ENCODE measurements at places on chromosomes 1 and 21.
A peak's percentile ranks its signal among the peaks of the same experiment; 100 is the strongest.

DNA sequence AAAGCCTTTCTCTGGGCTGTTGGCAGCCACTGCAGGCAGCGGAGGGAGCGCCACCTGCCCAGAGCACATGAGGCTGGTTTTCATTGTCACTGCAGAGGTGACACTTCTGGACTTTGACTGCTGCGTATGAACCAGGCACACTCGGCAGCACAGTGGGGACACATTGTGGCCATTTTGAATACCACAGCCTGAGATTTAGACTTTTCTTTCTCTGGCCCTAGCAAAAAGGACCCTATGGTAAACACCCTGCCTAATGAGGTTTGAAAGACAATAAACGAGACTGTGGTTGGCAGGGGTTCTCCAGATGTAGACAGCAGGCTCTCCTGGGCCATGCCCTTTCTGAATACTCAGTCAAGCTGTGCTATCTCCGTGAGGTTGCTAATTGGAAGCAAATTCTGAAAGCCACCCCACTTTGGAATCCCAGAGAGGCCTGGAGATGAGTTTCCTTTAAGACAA is 12.0 kb upstream of the KCNE2 start:
- DNase-seq: no peak

- DNase-seq: no peak
Observed at GRCh38 chr1:37478451-37478881, 4.1 kb downstream of the ZC3H12A start.

DNA sequence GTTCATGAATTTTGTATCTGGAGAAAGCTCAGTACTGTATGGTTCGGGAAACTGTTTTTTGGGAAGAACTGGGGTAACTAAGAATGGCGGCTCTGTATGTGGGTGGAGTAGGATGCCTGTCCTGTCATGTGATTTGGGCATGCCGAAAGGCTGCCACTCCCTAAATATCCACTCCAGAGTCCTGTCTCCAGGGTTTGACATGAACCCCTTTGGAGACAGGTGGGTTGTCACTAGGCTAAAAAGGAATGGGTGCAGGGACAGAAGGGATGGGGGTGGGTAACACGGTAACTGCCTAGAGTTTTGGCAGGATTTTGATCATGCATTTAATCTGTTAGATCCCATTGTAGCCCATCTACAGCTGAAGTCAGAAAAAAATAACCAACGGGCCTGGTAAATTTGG is 150.1 kb downstream of the KCNJ6 start:
- DNase-seq: no peak

DNA sequence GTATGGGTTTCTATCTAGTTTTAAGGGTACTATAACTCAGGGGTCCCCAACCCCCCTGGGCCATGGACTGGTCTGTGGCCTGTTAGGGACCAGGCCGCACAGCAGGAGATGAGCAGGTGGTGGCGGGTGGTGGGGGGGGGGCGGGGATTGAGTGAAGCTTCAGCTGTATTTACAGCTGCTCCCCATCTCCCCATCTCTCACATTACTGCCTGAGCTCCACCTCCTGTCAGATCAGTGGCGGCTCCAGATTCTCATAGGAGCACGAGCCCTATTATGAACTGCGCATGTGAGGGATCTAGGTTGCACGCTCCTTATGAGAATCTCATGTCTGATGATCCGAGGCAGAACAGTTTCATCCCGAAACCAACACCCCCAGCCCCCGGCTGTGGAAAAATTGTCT is 95.1 kb upstream of the SLC45A1 start:
- DNase-seq: no peak

GRCh38 chr1:109392788-109393616 is 4.7 kb downstream of the SORT1 start:
- no peak for DNase-seq

DNA sequence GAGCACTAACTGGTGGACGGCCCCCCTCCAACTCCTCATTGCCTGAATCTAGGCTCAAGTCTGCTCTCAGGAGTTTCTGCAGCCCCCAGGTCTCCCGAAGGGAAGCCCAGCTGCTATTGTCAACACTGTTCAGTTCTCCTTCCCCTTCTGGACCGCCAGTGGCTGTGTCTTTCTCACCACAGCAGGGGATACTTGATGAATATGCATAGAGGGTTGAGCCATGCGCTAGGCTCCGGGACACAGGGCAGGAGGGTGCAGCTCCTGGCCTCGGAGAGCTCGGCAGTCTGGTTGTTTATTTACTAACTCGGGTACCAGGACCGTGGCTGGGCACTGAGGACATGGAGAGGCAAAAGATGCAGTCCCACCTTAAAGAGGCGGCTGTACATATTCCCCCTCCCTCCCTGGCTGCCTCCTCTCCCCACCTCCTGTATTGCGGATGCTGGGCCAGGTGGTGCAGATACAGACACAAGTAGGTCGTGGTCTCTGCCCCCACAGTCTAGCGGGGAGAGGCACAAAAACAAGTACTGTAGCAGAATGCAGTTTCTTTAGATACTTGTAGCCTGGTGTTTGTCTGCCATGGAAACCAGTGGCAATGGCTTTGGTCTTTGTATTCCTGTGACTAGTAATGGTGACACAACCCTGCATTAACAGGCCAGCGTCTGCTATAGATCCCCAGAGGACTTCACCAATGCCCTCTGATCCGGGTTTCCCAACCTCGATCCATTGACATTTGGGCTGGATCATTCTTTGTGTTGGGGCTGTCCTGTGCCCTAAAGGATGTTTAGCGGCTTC is 26.2 kb downstream of the ARHGEF10L start:
- DNase-seq: no peak

- no peak for DNase-seq
Observed at GRCh38 chr1:2438038-2438437, 25.7 kb upstream of the PEX10 start.

DNA sequence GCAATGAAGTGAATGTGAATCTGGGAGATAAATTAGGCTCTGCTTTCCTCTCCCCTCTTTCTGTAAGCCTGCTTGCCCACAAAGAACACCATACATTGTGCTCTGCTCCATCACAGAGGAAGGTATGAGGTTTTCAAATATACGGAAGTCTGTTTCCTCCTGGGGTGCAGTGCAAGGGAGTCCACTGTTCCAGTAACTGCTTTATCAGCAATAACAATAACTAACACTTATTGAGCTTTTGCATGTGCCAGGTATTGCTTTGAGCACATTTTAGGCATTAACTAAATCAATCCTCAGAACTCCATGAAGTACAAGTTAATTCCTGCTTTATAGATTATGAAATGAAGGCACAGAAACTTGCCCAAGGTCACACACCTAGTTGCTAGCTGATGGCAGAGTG is 10.0 kb downstream of the LTN1 start:
- no peak for DNase-seq

GRCh38 chr1:41319807-41320711 is 41.2 kb upstream of the FOXO6 start:
- DNase-seq: no peak

- DNase-seq: no peak
Observed at GRCh38 chr1:157097692-157098091, 1.9 kb downstream of the ETV3L start.

- DNase-seq: no peak
Observed at GRCh38 chr1:83692524-83693381, 306.2 kb downstream of the TTLL7 start.

DNA sequence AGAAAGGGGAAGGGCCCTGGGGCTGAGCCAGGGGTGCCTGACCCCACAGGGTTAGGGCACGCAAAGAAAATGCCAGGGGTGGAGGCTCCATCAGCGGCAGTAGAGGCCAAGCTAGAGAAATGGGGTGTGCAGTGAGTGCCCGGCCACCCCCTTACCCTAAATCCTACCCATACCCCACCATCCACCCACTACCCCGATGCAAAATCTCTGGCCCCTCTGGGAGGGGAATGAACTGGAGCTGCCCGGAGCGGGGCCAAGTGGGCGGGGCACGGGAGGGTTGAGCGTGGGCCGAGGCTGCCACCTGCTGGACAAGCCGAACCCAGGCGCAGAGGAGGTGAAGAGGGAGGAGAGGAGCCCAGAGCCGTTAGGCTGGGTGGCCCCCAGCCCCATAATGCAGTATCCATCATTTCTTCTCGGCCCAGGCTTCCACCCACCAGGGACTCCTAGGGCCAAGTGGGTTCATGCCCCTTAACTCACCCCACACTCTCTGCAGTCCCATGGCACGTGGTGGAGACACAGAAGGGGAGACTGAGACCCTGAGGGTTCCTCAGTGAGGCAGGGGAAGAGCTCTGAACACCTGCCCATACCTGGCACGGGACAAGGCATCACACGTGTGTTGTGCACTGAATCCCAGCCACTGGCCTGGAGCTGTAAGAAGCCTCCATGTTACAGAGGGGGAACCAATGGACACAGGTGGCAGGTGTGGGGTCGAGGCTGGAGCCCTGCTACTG is 1.4 kb upstream of the C1QC start:
- peak; percentile 32 for DNase-seq

DNA sequence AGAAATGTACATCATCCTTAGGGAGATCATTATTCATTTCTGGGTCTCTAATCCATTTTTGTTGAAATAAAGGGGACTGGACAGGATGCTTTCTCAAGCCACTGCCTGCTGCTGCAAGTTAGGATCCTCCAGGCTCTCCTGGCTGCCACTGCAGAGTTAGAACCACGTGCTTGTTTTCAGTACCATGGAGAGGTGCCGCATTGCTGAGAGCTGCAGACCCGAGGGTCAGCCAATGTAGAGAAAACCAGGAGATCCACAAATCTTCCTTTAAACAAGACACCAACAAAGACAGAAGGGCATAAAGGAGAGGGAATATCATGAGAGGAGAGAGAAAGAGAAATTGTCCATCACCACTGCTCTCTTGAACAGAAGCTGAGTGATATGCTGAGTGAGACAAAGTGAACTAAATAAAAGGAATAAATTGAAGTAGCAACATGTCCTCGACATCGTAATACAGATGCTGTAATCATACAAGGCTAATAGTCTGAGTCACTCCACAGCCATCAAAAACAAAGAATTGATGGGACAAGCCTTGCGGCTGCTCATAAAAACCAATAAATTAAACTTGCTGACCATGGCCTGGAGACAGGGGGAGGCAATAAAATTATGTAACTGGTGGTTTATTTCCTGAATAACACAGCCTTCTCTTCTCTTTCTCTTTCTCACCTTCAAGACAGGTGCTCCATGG is 255.7 kb downstream of the OMA1 start:
- DNase-seq: no peak

GRCh38 chr1:217895841-217896240 is 264.7 kb downstream of the SPATA17 start:
- DNase-seq: no peak

DNA sequence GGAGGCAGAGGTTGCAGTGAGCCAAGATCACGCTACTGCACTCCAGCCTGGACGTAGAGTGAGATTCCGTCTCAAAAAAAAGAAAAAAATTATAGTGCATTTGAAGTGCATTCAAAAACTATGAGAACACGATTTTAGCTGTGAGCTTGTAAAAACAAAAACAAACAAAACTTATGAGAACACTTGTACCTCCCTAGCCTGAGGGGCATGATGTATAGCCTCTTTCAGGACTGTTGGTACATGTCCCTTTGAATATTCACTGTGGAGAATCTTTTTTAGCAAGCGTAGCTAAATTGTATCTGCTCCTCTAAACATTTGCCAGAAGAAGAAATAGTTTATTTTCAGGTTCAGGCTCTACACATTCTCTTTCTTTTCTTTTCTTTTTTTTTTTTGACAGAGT is 9.5 kb upstream of the DEGS1 start:
- DNase-seq: no peak

- no peak for DNase-seq
Observed at GRCh38 chr1:90761781-90762589, 44.9 kb upstream of the BARHL2 start.

DNA sequence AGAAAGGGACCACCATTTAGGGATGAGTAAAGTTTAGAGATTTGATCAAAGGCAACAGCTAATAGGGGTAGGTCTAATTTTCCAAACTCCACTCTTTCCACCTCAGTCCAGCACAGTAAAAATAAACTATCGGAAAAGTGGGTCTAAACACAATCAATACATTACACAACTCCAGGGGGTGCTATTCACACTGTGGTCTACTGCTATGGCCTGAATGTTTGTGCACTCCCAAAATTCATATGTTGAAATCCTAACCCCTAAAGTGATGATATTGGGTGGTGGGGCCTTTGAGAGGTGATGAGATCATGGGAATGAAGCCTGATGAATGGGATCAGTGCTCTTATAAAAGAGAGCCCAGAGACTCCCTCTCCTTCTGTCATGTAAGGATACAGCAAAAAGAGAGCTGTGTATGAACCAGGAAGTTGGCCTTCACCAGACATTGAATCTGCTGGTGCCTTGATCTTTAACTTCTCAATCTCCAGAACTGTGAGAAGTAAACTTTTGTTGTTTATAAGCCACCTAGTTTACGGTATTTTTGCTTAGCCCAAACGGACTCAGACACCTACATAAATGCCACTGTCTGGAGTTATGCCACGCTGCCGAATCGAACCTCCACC is 193.9 kb downstream of the OMA1 start:
- no peak for DNase-seq

- DNase-seq: peak; percentile 14
Observed at GRCh38 chr1:158117854-158118704, 62.6 kb upstream of the CD1D start.

DNA sequence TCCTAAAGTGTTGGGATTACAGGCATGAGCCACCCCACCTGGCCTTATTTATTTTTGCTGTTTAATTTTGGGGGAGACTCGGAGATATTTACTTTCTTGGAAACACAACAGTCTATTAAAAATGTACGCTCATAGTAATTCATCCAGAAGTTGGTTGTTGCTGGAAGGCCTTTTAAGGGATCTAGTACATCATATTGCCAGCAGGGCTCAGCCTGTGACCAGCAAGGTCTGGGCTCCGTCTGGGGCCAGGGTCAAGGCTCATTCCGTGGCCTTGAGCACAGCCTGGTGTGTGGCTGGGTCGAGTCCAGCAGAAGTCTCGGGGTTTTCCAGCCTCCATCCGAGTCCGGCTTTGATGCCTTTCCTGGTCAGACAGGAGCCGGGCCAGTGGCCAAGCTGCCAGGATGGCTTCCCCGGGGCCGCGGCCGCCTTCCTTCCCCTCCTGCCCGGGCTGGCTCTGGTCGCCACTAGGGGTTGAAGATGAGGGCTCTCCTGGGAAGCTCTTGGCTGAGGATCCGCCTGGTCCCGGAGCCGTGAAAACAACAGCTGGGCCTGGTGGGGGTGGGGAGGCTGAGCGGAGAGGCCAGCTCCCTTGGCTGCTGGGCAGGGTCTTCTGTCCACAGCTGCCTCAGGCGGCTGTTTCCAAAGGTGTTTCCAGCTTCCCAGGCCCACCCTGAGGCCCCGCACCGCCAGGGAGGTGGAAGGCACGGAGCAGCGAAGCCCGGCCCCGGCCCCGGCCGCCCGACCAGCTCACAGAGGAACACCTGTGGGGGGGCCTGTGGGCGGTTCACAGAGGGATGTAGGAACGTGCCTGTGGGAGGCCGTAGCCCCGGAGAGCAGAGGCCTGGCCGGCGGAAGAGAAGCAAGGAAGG is 5.1 kb upstream of the VWA1 start:
- no peak for DNase-seq

GRCh38 chr21:36806103-36806502 is 107.2 kb downstream of the SIM2 start:
- no peak for DNase-seq

GRCh38 chr1:180973369-180973768 is 49.3 kb downstream of the STX6 start:
- no peak for DNase-seq

Measured in activated naive CD8-positive, alpha-beta T cell treated with anti-CD3 and anti-CD28 coated beads, Interleukin-2, amount 50 U/mL, for 16 hours (primary cell).